Foreskin keratinocyte (primary cell): ENCODE measurements at places on chromosomes 7 and 10.

GRCh38 chr7:77626586-77627308, 69.5 kb upstream of the RSBN1L start:
- DNase-seq = no peak

- no peak for DNase-seq
Observed at GRCh38 chr7:55050281-55050680, 31.5 kb downstream of the EGFR start.

DNA sequence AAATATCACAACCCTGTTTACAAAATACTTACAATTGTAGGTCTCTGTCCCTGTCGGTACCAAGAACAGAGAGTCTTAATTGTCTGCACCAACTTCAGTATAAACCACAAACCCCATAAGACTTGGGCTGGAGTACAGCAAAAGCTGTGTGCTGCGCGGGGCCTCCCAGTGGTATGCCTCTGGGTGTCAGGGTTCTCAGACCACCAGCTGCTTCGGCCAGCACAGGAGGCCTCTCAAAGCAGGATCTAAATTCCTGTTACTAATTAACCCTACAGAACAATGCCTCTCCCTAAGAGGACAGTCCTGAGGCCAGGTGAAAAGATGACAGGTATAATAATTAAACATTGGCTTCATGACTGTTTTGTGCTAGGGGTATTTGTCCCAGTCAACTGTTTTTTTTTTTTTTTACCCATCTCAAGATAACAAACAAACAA, 957 bp upstream of the SVIL start:
- no peak for DNase-seq

GRCh38 chr7:28371846-28372245, 40.5 kb upstream of the CREB5 start:
- DNase-seq = no peak

DNA sequence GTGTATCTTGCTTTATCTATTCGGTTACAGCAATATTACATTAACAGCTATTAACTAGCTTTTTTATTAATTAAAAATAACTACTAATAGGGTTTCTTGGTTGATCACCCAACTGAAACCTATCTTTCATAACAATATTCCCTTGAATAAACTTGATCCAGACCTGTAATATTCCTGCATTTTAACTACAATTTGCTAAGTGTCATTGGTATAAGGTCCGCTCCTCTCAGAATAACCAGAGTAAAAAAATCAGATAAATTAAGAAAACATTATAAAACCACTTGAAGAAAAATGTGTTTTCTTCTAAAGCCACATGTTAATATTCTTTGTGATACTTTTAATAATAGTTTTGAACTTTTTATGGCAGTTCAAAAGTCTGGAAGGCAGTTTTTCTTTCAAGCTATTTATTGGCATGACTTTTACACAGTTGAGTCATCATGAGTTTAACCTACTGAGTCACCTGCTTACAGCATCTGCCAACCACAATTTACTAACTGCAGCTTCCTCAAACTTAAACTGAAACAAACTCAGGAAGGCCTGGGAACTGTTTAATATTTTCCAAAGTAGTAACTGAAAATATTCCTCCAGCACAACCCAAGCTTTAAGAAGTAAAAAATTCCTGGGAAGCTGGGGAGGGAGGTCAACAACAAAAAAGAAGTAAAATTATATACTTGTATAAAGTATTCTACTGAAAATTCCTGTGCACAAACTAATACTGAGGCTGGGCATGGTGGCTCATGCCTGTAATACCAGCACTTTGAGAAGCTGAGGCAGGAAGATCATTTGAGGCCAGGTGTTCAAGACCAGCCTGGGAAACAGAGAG, 103.2 kb downstream of the NRBF2 start:
- DNase-seq = peak; percentile 68

GRCh38 chr7:123351516-123352505, 152.0 kb upstream of the SLC13A1 start:
- DNase-seq = no peak

- DNase-seq = no peak
Observed at GRCh38 chr7:129908181-129908580, 44.6 kb downstream of the UBE2H start.

DNA sequence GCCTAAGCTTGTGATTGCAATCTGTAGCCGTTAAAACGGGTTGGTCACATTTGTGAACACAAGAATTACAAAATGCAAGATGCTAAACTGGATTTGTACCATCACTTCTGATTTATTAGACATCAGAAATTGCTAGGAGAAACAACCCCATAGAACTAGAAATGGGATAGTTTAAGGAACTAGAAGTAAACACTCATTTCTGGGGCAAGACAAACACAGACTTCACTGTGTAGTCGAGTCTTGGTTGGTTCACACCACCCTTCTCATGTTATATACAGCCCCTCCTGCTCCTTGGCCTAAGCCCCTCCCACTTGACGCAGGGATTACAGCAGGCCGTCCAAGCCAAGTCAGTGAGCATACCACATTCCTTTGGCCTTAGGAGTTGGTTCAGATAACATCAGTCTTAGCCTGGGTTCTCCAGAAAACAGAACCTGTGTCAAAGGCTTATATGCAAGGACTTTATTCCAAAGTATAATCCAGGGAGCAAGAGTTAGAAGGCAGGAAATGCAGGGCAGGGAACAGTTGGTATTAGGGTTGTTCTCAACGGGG, 2.0 kb upstream of the NRAP start:
- peak; percentile 89 for DNase-seq

DNA sequence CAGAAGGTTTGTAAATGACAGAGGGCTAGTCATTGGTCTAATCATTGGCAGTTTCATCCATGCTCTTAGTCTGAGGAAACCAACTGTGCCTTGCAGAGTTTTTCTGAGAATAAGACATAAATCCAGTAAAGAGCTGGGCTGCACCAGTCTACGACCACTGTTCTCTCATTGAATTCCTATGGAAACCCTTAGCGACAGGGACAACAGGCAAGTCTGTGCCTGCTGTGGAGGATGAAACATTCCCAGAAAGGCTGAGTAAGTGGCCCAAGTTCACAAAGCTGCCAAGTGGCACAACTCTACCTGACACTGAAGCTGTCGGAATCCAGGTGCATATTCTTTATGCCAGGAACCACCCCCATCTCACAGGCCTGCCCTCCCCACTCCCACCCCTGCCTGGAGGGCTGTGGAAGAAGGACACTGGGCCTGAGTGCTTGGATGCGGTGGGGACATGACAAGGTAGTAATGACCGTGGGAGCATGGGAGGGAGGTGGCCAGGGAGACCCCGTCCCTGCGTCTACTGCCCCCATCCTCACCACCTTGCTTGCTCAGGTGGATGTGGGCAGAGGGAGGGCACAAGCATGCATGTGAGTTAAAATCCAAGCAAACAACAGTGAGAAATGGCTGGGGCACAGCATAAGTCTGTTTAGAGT, 58.0 kb downstream of the VSTM4 start:
- DNase-seq = no peak

GRCh38 chr10:13633689-13634088, 46.9 kb downstream of the PRPF18 start:
- no peak for DNase-seq

DNA sequence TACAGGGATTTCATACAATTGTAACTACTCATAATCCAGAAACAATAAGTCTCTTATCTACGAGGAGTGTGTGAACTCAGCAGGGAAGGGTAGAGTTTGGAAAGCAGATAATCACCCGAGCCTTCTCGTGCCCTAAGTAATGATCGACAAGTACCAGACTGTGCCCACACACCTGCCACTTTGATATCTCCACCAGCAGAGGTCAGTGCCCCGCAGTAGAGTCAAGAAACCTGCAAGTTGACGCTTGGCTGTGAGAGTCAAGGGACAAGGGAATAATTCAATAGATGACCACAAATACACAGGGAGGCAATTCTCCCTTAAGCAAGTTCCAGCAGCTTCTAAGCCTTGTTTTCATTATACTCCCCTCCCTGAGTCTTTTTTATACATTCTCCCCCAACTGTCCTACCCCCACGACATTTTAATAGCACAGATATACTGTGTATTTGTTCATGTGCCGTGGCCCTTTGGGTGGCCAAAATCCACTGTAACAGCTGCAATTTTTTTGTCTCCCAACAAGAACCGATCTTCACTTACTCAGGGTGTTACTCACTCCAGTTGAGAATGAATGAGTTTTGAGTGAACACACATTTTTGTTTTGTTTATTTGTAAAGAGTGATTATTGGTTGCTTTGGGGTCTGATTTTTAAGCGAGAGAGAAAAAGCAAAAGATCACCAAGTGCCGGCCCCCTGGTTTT, 106.9 kb upstream of the RHEB start:
- DNase-seq = no peak

GRCh38 chr10:4848356-4849041, 22.5 kb downstream of the AKR1E2 start:
- no peak for DNase-seq

- DNase-seq = no peak
Observed at GRCh38 chr10:61844116-61844822, 57.2 kb upstream of the ARID5B start.

- DNase-seq = no peak
Observed at GRCh38 chr10:28535846-28536245, 2.9 kb downstream of the WAC start.

DNA sequence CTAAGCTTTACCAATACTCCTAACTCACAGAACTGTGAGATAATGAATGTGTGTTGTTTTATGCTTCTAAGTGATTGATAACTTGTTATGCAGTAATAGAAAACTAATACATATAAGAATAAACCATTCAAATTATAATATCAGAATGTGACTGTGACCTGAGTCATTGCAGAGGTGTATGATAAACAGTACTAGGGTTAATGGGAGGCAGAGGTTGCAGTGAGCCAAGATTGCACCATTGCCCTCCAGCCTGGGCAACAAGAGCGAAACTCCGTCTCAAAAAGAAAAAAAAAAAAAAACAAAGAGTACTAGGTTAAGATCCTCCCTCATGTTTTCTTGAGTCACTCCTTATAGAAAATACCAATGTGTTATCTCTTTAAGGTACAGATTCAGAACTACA, 950.3 kb downstream of the SORCS1 start:
- DNase-seq = no peak

DNA sequence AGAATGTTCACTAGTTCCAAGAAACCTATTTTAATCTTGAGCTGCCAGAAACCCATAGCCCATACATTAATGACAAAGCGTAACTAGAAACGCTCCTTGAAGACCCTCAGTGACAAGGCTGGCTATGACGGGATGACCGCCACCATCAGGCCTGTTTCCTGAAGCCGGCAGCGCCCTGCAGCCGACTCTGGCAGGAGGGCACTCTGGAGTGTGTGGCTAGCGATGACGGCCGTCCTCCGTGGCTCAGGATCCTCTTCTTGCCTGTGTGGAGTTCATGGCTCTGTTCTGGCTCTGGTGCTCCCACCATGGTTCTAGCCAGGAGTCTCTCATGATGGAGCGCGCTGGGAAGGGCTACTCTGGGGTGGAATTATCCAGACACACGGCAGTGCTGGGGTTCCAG, 224.1 kb downstream of the ADARB2 start:
- no peak for DNase-seq

DNA sequence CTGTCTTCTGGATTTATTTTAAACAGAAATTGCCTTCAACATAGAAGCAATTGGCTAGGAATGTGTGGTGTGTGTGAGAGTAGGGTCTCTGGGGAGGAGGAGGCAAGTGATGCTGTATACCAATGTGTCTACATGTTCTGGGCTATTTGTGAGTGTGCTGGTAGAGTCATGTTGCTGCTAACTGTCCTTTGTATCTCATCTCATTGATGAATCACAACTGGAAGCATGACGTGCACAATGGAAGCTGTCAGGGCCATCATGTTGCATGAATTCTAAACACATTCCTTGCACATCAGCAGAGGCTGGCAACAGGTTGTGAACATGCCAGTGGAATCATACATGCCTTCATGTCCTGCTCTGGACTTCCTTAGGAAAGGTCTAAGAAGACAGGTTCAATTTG, 199.7 kb downstream of the BMPER start:
- DNase-seq = peak; percentile 50

DNA sequence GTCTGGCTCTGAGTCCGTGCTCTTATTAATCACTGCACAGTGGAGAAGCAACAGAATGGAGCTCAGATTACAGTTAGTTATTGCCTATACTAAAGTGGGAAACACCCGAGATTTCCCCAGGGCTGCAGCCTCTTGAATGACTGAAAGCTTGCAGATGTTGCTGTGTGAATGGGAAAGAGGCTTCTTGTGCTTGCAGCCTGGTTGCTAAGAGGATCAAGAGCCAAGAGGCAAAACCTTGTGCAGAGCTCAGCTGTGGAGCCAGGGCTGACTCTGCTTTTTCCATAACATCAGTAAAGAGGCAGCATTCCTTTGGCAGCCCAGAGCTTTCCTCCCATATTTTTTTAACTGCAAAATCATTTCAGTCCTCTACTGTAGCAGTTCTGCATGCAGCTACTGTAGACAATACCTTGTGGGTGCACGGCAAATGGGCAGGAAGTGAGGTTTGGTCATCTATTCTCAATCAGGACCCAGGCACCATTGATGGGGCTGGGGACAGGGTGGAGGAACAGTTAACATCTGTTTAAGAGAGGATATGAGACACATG, 86.5 kb downstream of the RALA start:
- no peak for DNase-seq

DNA sequence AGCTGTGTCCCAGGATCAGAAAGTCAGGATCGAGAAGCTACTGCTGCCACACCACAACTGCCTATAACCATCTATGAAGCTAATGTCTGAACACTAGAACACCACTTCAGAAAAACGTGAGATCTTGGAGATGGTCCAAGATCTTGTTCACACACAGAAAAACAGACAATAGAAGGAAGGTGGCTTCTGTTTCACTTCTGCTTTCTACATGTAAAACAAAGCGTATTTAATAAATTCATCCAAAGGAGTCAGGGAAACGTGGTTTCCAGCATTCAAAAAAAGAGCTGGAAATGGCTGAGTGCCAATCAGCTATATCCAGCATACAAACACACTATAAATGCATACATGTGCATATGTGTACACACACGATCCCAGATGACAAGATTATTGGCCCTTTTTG, 70.2 kb upstream of the CCDC71L start:
- DNase-seq = no peak

GRCh38 chr10:80518143-80518806, 19.4 kb upstream of the SH2D4B start:
- DNase-seq = no peak

DNA sequence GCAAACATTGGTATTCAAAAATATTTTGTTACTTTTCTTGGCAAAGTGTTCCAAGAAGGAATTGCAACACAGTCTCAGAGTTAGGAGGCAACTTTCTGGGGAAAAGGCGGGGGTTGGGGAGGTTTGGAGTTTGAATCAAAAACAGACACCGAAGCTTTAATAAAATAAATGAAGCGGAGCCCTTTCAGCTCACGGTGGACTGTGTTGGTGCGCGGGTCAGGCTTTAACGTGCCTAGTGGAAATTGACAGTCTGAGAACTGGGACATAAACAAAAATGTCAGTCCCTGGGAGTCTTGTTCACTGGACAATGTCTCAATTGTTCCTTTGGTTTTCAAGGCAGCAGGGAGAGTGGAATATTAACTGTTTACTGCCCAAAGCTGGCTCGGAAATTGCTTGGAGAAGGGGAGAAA, 109.3 kb downstream of the TCF7L2 start:
- DNase-seq = no peak

- DNase-seq = no peak
Observed at GRCh38 chr7:101122933-101123702, 3.8 kb upstream of the SERPINE1 start.

DNA sequence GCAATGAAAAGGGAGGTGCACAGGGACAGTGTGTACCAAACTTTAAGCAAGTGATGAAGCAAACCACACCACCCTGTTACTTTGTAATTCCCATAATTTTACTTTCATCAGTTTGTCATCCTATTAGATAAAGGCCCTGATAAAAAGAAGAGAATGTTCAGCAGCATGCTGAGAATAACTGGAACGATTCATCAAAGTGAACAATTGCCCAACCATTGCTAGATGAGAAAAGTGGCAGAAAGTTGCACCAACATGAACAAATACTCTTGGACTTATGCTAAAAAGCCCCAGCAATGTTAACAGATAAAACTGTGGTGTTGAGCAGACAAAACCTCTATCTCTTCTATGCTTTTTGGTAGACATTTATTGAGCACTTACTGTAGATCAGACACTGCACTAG, 75.5 kb upstream of the PCGF5 start:
- DNase-seq = peak; percentile 3
